Stimulated activated CD4-positive, alpha-beta T cell treated with anti-CD3 and anti-CD28 coated beads, Interleukin-15, amount 100 ng/mL, for 48 hours (primary cell): ENCODE measurements at places on chromosomes 16 and 17.

- DNase-seq: no peak
These were observed 75.0 kb downstream of the MGAT5B start for GRCh38 chr17:76943202-76943601.

DNA sequence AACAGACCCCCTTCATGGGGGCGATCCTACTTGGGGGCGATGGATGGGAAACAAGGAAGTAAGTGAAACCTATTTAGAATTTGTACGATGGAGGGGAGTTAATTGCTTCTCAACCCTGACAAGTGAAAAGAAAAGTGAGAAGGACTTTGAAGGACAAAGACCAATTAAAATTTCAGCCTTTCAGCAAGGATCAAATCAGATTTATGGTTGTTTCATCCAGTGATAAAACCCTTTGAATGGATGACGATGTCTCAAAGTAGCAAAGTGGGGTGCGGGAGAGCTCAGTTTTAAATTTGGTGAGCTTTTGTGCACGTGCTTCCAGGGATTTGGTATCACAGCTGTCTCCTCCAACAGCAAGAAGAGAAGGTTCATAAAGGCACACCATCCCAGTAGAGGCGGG lies 51.7 kb downstream of the CMIP start:
- no peak for DNase-seq

GRCh38 chr16:55810451-55810961 lies 22.4 kb downstream of the CES1 start:
- DNase-seq: no peak

GRCh38 chr16:4511441-4512082 lies 27.0 kb downstream of the CDIP1 start:
- no peak for DNase-seq

DNA sequence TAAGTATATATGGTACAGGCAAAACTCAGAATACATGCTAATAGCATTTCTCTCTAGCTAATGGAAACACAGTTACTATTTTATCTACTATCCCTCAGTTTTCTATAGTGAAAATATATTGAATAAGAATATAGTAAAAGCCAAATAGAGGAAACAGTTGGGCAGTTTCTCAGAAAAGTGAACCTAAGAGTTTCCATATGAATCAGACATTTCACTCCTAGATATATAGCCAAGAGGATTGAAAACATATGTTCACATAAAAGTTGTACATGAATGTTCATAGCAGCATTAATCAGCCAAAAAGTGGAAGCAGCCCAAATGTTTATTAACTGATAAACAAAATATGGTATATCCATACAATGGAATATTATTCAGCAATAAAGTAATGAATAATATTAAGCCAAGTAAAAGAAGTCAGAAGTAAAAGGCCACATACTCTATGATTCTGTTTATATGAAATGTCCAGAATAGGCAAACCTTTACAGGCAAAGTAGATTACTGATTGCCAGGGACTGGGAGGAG lies 134.6 kb downstream of the CYB561 start:
- DNase-seq: no peak

- DNase-seq: no peak
These were observed 2.5 kb downstream of the CAPNS2 start for GRCh38 chr16:55569025-55569424.

DNA sequence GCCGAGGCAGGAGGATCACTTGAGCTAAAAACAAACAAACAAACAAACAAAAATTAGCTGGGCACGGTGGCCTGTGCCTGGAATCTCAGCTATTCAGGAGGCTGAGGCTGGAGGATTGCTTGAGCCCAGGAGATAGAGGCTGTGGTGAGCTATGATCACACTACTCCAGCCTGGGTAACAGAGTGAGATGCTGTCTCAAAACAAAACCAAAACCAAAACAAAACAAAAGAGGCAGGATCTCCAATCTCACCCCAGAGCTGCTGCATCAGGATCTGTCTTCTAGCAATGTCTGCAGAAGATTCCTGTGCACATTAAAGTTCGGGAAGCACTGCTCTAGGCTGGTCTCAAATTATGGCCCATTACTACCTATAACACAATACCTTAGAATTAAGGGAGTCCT lies 43.1 kb downstream of the MAP2K6 start:
- no peak for DNase-seq

DNA sequence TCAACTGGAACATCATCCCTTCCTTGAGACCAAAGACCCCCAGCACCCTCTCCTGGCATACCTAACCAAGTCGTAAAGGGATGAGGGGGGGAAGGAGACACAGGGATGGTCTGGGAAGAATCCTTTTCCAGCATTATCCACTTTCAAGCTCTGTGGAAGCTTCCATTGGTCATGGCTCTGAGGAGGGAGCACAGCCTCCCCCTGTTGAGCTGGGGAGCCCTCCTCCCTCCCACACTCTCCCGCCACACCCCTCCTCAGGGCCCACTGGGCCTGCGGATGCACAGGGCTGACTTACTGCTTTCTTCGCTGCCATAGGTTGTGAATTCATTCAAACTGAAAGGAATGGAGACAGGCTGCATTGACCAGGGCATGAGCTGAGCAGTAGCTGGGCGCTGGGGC lies 12.4 kb downstream of the CSF3 start:
- DNase-seq: no peak

DNA sequence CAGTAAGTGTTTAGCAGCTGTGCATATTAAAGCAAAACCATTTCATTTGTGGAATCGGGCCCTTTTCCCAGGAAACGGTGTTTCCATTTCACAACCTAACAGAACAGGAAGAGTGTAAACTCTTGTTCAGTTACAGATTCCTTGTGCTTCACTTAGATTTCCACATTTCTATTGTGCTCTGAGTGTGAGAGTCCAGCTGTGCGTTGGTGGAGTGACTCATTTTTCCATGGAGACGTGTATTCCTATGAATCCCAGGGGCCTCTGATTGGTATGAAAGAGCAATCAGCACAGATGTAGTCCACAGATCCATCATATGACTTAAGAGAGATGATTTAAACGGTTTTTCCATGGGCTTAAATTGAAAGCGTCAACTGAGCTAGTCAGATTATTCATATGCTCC lies 13.3 kb upstream of the CAVIN1 start:
- DNase-seq: no peak

DNA sequence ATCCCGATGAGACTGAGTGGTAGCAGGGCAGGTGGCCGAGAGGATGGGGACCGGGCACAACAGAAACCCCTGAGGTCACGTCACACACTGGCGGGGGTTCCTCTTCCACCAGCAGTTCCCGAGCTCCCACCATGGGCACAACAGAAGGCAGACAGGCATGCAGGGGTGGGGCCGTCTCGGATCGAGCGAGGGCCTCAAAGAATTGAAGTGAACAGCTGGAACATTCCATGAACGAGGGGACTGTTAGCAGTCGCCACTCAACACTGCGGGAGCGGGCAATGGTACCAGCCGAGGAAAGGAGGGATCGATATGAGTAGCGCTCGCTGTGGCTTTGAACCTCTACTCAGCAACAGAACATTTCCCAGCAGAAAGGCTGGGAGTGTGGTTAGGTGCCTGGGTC lies 5.3 kb downstream of the CEP131 start:
- no peak for DNase-seq

DNA sequence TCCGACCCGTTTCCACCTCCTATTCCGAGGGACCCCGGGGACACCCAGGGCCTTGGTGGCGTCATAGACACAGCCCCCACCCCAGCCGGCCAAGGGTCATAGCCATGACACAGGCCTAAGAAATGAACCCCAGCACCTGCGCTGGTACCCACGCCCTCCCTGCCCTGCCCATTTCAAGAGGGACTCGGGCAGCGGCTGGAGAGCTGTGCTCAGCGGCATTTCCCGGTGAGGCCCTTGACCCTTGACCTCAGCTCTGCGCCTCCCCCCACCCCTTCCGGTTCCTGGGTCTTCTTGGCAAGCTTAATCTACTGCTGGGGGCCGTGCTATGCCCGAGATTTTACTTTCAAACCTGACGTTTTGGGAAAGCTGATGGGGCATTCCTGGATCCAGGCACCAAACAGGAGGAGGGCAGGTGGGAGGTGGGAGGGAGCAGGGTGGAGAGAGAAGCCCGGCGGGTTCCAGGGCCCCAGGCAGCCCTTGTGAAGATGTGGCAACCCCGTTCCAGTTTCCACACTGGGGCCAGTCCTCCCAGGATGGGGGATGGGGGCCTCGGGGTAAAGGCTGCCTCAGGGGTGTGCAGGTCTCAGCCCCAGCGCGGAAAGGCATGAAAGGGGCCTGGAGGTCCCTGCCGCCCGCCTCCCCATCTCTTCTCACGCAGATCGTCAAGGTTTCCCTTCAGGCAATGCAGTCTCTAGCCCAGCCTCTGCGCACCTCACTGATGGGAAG lies at the start of gene SLC22A31:
TSS of gene SLC22A31 (minus strand) at position 414 of the 726 bp plus-strand sequence. CDS start at position 378, 36 bp downstream.
- DNase-seq: no peak

DNA sequence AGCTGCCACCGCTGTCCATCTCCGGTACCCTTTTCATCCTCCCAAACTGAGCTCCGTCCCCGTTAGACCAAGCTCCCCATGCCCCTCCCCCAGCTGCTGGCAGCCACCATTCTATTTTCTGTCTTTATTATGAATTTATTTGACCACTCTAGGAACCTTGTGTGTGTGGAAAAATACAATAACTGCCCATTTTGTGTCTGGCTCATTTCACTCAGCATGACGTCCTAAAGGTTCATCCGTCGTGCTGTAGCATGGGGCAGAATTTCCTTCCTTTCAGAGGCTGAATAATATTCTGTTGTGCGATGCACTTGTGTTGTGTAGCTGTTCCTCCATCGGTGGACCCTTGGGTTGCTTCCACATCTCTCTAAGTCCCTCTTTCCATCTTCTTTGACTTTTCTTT lies 263.1 kb downstream of the SEC14L1 start:
- no peak for DNase-seq

GRCh38 chr17:63442549-63443035 lies 3.5 kb downstream of the CYB561 start:
- DNase-seq: no peak

DNA sequence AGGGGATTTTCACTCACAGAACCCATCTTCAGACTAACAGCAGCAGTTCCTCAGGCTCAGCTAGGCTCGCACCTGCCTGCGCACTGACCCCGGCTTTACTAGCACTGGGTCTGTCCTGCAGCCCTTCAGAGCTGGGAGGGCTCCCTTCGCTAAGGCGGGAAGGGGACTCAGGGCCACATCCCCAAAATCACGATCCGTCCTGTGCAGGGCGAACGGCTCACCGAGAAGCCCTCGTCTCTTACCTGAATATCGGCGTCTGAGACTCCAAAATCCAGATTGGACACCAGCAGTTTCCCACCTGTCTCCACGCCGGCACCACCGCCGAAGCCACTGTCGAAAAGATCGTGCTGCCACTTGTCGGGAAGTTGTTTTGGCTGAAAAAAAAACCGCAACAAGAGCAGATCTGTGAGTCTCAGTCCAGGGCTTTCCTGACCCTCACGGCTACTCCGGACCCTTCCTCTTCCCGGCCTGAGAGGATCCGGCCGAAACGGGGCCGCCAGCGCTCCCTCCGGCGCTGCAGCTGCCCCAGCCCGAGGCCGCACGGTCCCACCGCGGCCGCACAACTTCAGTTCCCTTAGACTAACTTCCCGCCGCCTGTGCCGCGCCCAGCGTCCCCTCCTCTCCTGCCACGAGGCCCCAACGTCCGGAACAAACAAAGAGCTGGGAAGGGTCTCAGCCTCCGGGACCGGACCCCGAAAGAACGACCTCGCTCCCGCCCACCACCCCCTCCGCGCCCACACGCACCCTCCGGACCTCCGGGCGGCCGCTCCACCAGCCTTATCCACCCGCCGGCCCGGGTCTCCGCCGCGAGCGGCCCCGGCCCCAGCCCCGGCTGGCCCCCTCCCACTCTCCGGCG lies 711 bp downstream of the ALYREF start:
- no peak for DNase-seq

DNA sequence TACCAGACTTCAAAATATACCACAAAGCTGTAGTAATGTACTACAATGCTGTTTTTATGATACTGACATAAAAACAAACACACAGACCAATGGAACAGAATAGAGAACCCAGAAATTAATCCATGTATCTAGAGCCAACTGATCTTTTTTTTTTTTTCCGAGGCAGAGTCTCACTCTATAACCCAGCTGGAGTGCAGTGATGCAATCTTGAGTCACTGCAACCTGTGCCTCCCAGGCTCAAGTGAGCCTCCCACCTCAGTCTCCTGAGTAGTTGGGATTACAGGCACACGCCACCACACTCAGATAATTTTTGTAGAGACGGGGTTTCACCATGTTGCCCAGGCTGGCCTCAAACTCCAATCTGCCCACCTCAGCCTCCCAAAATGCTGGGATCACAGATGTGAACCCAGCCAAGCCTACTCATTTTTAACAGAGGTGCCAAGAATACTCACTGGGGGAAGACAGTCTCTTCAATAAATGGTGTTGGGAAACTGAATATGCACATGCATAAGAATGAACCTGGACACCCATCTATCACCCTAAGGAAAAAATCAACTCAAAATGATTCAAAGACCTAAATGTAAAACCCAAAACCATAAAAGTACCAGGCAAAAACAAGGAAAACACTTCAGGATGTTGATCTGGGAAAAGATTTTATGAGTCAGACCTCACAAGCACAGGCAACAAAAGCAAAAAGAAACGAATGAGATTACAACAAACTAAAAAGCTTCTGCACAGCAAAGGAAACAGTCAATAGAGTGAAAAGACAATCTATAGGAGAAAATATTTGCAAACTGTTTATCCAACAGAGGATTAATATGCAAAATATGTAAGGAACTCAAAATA lies 63.1 kb downstream of the STX8 start:
- no peak for DNase-seq

- DNase-seq: no peak
These were observed 211.5 kb upstream of the TOX3 start for GRCh38 chr16:52758473-52758855.

- no peak for DNase-seq
These were observed 22.5 kb downstream of the METRNL start for GRCh38 chr17:83101805-83102480.

DNA sequence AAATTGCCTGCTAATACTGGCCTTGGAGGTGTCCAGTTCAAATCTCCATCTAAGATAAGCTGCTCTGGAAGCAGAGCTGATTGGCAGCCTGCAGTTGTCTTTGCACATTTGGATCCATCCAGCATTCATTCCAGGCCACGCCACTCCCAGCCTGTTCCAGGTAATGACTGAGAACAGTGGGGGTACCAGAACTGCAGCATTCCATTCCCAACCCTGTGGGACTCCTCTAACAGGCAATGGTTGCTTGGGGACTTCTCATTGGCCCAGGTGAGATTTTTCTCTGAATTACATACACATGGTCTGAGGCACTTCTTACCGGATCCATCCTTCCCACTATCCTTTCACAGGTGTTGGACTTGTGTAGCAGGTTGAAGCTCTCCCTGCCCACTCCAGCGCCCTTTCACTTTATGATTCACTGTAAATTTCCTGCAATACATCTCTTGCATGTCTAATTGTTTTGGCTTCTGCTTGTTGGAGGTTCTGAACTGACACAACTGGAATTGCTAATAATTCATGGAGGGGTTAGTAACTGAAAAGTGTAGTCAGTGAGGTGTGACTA lies 206.1 kb upstream of the ZFHX3 start:
- DNase-seq: no peak

GRCh38 chr16:84117494-84117843 lies 727 bp upstream of the MBTPS1 start:
- peak; percentile 15 for DNase-seq

DNA sequence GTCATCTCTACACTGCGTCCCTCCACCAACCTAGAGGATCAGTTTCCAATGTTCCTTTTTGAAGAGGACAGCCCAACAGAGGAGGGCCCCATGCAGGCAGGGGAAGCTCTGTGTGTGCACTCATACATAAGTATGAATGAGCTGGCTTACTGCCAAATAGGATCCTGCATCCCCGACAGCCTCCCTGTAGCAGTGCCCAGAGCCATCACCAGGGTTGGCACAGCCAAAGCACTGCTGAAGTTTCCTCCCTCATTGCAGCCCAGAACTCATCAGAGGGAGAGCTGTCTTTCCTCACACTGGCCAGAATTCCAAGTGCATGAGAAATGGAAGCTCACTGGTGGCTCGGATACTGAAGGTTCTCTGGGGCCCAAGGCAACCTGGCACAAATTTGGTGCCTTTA lies 114.4 kb downstream of the ASIC2 start:
- DNase-seq: no peak
